ENCODE measurements at places on chromosomes 13 and 19.
A peak's percentile ranks its signal among the peaks of the same experiment; 100 is the strongest.

GRCh38 chr13:73278186-73278585 is 219.4 kb downstream of the KLF5 start:
- DNase-seq: no peak

- no peak for DNase-seq
Measured at GRCh38 chr13:20080377-20081164, 80.3 kb downstream of the GJA3 start.

- DNase-seq: no peak
Measured at GRCh38 chr13:21929400-21929799, 258.5 kb downstream of the FGF9 start.

GRCh38 chr13:98236197-98236596 is 59.1 kb upstream of the RNF113B start:
- no peak for DNase-seq

DNA sequence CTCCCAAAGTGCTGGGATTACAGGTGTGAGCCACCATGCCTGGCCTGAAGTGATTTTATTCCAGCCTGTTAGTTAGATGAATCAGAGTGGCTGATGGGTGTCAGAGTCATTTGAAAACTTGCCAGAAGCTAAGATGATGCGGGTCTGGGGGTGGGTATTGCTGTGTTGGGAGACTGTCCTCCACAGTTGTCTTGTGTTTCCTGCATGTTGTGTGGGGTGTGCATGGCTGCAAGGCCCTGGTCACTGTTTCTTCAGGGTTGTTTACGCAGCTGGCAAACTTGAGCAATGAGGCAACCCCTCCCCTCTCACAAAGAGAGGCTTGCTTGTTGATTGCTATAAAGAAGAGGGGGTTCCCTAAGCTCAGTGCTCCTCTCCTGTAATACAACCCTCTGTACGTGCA is 71.8 kb downstream of the TRPM4 start:
- DNase-seq: no peak

- no peak for DNase-seq
Measured at GRCh38 chr13:37226971-37227370, 121.5 kb upstream of the CSNK1A1L start.

- no peak for DNase-seq
Measured at GRCh38 chr19:6204866-6205723, 69.6 kb downstream of the ACSBG2 start.

- DNase-seq: no peak
Measured at GRCh38 chr13:110677731-110678545, 28.0 kb downstream of the CARS2 start.

GRCh38 chr13:51241720-51242119 is 19.5 kb downstream of the FAM124A start:
- DNase-seq: no peak

DNA sequence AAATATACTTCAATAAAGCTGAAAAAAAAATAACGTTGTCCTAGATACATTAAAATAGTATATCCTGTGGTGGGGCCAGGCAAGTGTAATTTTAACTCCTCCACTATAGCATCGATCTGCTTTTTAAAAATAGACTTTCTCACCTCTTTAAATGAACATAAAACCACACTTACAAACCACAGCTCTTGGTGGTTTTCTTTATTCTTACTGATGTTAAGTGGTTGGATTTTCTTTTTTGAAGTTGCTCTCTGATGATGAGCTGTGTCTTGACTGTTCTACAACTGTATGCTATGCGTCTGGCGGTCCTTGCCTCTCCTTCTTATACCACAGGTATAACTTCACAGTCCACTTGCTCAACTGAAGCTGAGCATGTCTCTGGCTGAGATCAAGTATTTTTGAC is 721.5 kb upstream of the KLHL1 start:
- DNase-seq: no peak

- no peak for DNase-seq
Measured at GRCh38 chr13:20401531-20401930, 124.1 kb downstream of the CRYL1 start.

DNA sequence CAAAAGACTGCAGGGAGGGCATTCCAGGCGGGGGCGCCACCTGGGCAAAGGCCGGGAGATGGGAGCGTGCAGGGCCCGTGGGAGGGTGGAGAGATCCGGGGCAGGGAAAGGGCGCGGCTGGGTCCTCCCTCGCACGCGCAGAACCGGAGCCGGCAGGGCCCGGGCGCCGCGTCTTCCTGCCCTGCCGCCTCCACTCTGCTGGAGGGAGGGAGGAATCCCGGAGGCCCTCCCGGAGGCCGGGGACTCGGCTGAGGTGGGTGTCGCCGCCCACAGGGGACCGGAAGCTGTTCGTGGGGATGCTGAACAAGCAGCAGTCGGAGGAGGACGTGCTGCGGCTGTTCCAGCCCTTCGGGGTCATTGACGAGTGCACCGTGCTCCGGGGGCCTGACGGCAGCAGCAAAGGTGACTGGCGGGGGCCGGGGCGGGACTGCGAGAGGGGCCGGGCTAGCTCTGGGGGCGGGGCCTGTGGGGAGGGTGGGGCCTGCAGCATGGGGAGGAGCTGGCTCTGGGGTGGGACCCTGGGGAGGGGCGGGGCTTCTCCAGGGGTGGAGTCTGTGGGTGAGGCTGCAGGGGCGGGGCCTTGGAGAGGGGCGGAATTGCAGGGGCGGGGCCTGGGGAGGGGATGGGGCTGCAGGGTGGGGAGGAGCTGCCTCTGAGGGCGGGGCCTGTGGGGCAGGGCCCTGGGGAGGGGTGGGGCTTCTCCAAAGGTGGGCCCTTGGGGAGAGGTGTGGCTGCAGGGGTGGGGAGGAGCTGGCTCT is 51.3 kb downstream of the CELF5 start:
- peak; percentile 91 for DNase-seq

GRCh38 chr13:110421696-110422385 is 114.8 kb downstream of the COL4A2 start:
- no peak for DNase-seq
